ENCODE measurements at places on chromosomes 16 and 17.

DNA sequence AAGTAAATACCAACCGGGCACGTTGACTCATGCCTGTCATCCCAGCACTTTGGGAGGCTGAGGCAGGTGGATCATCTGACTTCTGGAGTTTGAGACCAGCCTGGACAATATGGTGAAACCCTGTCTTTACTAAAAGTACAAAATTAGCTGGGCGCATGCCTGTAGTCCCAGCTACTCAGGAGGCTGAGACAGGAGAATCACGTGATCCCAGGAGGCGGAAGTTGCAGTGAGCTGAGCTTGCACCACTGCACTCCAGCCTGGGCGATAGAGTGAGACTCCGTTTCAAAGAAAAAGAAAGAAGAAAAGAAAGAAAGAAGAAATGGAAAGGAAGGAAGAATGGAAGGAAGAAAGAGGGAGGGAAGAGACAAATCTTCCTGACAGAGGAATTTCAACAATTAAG is 108.7 kb downstream of the AHSP start:
- no peak for DNase-seq

DNA sequence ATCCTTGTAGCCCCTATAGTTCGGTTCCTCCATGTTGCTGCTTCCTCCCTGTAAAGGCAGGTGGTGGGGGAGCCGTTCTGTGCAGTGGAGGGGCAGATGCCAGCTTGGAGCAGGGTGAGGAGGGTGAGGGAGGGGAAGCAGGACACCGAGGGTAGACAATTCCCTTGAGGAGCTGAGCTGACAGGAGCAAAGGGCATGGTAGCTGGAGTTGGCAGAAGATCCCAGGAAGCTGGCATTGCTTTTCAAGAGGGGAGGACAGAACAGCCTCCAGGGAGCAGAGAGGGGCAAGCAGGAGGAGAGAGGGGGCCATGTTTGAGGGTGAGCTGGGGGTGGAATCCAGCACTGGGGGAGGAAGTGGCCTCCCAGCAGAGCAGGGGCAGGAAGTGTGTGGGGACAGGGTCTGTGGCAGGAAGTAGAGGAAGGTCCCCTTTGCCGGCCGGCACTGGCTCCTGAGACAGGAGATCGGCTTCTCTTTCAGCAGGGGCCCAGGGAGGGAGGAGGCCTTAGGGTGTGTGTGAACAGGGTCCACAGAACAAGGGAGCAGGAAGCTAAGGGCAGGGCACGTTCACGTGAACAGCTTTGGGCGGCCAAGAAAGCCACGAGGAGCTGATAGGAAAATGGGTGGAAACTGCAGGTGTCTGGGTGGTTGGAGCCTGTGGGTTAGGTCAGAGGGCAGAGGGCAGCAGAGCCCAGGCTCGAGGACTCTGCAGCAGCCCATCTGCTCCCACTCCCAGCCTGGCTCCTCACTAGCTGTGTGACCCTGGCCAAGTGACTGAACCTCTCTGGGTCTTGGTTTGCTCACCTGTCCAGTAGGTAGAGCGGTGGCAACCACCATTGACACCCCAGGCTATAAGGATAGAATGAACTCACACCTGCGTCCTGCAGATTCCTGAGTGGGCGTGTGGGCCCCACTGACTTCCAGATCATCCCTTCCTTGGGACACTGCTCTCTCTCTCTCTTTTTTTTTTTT is 17.5 kb upstream of the SPNS2 start:
- DNase-seq, result no peak

DNA sequence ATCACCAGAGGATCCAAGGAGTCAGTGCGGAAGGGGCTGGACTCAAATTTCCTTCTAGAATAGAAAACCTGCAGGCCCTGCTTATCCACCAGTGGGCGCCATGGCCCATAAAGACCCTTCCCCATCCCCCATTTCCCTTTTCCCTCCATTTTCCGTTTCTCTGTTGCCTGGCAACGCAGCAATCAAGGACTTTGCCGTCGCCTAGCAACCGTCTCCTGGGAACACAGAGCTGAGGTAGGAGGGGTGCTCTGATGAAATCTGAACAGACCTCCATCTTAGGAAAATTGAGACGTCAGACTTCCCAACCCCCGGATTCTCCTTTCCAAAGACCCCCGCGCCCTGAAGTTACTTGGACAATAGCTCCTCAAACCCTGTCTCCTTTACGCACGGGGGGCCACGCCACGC is 5.7 kb downstream of the DLG4 start:
- DNase-seq, result peak; percentile 99

DNA sequence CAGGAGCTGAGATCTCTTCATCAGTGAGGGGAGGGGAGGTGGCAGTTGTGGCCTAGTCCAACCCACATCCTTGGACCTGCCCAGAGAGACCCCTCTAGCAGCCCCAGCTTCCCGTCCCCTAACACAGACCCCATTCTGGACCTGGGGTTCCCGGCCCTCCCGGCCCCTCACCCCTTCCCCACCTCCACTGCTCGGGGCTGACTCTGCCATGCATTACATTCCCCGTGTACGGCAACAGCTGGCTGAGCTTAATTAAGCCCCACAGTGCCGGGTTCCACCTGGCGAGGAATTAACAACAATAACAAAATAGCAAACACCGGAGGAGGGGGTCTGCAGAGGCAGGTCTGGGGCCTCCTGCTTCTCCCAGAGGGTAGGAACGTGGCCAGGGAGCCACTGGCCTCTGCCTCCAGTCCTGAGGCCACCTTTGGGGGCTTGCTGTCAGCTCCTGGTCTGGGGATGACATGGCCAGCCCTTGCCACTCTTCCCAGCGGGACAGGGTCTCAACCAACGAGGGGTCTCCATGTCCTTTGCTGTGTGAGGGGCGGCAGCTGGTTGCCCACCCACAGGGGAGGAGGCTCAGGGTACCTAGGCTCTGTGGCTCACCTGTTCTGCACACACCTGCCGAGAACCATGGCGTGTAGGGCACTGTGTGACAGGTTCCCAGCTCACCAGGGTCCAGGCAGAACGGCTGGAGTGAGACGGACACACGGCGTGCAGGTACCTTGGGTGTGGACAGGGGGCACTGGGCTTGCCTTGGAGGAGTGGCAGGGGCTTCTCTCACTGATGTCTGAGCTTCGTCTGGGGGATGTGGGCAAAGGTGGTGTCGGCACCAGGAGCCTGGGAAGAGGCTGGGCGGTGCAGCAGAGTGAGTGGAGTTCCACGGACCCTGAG is 46.9 kb upstream of the CBFA2T3 start:
- no peak for DNase-seq

DNA sequence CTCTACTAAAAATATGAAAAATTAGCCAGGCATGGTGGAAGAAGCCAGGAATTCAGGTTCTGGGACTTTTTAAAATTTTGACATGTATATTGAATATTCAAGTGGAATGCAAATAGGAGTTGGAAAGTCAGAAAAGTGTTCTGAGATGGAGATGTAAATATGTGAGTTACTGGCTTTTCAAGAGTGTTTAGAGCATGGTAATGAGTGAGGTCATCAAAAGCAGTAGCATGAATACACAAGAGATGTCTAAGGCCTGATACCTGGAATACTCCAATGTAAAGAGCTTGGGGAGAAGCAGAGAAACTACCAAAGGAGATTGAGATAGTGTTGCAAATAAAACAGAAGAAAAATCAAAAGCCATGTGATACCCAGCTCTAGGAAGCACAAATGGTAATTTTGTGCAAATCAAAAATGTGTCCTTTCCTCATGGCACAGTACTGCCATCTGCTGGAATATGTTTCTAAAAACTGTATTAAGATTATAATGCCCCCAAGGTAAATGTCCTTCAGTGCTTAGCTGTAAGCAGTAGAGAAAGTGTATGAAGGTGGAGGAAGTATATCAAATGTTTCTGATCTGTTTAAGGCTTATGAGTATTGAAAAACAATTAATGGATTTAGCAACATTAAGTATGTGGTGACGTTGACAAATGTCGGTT is 908.4 kb downstream of the KCNJ18 start:
- no peak for DNase-seq

DNA sequence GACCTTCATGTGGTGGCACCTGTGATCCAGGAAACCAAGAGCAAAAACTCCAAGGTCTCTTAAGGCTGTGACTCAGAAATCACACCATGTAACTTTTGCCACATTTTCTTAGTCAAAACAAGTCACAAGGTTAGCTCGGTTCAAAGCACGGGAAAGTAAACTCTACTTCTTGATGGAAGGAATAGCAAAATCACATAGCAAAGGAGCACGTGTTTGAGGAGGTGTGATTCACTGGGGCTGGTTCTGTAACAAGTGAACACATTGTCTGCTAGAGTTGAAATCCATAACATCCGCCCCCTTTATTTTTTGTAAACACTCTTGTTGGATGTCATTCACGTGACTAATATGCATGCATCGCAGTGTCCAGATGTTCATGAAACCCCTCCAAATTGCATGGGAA is 415.0 kb upstream of the MAF start:
- no peak for DNase-seq

GRCh38 chr16:4611337-4612021 is 3.2 kb downstream of the UBALD1 start:
- no peak for DNase-seq

GRCh38 chr17:48486557-48486956 is 44.3 kb downstream of the HOXB1 start:
- DNase-seq, result no peak

DNA sequence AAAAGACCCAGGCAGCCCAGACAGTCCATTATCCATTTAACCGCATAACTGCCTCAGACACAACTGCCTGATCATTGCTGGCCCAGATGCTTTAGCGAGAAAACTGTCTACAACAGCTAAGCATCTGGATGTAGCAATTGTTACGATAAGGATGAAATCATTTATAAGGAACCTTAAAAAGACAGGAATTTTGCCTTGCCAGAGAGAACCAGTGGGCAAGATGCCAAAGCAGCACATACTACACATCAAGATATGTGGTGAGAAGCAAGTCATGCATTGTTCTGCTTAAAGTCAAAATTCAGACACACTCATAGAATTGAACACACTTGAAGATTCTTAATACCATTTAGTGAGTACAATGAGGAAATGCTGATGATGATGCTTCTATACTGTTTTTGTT is 1525.3 kb downstream of the CDH8 start:
- DNase-seq, result no peak

- DNase-seq, result no peak
Measured at GRCh38 chr16:70663524-70664324, 17.4 kb downstream of the IL34 start.

DNA sequence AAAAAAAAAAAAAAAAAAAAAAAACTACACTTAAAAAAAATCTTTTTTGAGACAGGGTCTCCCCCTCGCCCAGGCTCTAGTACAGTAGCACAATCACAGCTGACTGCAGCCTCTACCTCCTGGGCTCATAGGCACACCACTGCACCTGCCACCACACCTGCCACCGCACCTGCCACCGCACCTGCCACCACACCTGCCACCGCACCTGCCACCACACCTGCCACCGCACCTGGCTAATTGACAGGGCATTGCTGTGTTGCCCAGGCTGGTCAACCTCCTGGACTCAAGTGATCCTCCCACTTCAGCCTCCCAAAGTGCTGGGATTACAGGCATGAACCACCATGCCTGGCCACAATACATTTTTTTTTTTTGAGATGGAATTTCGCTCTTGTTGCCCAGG is 17.6 kb upstream of the WDR45B start:
- no peak for DNase-seq

GRCh38 chr17:42270596-42270995 is 5.6 kb downstream of the STAT5B start:
- no peak for DNase-seq

DNA sequence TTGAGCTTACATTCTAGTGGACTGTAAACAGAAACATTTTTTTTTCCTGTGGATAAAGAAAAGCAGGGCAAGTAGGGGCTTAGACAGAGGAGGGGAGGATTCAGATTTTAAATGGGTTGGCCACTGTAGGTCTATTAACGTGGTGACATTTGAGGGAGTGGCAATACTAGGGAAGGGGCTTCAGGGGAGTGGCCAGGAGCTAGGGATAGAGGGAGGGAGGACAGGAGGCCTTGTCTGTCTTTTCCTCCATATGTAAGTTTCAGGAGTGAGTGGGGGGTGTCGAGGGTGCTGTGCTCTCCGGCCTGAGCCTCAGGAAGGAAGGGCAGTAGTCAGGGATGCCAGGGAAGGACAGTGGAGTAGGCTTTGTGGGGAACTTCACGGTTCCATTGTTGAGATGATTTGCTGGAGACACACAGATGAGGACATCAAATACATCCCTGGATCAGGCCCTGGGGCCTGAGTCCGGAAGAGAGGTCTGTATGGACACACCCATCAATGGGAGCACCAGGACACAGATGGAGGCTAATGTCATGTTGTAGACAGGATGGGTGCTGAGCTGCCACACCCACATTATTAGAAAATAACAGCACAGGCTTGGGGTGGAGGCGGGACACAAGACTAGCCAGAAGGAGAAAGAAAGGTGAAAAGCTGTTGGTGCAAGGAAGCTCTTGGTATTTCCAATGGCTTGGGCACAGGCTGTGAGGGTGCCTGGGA is 6.5 kb upstream of the HBM start:
- DNase-seq, result no peak

- no peak for DNase-seq
Measured at GRCh38 chr16:58464916-58465731, 34.8 kb upstream of the NDRG4 start.

DNA sequence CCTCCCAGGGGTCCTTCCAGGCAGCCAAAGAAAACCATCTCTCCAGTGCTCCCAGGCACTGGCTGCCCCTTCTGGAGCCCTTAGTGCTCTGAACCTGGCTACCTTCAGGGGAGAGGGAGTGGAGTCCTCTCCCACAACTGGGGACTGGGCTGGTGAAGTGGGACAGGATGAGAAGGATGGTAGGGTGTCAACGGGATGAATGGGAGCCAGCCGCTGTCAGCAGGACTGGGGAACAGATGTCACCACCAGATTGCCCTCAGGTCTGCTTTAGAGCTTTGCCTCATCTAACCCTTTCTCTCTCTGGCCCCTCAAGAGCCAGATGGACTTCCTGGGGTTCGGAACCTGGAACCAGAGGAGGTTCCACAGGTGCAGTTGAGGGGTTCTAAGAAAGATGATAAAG is 488 bp upstream of the SEBOX start:
- DNase-seq, result no peak

GRCh38 chr17:34579979-34580684 is 750 bp downstream of the TMEM132E start:
- peak; percentile 42 for DNase-seq

GRCh38 chr17:76697702-76698465 is 12.9 kb downstream of the MXRA7 start:
- DNase-seq, result peak; percentile 66

- DNase-seq, result no peak
Measured at GRCh38 chr16:13397126-13397525, 495.7 kb downstream of the SHISA9 start.

- no peak for DNase-seq
Measured at GRCh38 chr16:81738783-81739496, 40.2 kb upstream of the PLCG2 start.
